ENCODE measurements at places on chromosomes 5 and 9. TPM values are rescaled to one million over a fixed set of nuclear protein-coding genes. Genes with fewer than 3 reads are reported as not detected.
A peak's percentile ranks its signal among the peaks of the same experiment; 100 is the strongest.

The SMIM33 gene
- total RNA-seq, result not detected

The PCDHA6 gene
- total RNA-seq, result 0.69 TPM

The DRD1 gene
- not detected for total RNA-seq

The FAM153A gene
- not detected for total RNA-seq

The SCGB3A2 gene
- total RNA-seq, result not detected

The CAPSL gene
- 5.1 TPM for total RNA-seq

The CHSY3 gene
- total RNA-seq, result 2.4 TPM

The GAPT gene
- total RNA-seq, result not detected

The ZNF366 gene
- not detected for total RNA-seq

The ANKRD34B gene
- total RNA-seq, result not detected

The TRAF1 gene
- total RNA-seq, result 0.95 TPM

- DNase-seq, result no peak
These were observed 60.3 kb upstream of the RNU6ATAC start for GRCh38 chr9:134224567-134225093.

GRCh38 chr5:5884593-5884992 lies 462.1 kb downstream of the ICE1 start:
- DNase-seq, result no peak

GRCh38 chr5:52964138-52964537 lies 25.0 kb upstream of the ITGA2 start:
- peak; percentile 13 for DNase-seq

- DNase-seq, result no peak
These were observed 1033.8 kb downstream of the CDH18 start for GRCh38 chr5:18954239-18954638.

DNA sequence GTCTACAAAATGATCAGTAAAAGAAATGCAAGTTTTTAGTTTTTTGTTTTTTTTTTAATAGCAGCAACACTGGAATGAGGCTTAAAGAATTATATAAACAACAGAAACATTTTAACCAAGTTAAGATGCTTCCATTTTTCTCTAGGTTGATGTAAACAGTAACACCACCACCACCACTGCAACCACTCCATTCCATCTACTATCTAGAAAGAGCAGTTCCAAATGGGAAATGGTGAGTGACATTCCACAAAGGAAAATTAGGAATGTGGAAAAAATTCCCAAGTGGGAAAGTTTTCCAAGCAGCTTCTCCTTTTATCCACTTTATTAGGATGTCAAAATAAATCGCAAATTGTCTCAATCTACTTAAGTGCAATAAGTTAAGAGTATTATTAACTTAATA lies 32.6 kb downstream of the SLC38A9 start:
- no peak for DNase-seq

DNA sequence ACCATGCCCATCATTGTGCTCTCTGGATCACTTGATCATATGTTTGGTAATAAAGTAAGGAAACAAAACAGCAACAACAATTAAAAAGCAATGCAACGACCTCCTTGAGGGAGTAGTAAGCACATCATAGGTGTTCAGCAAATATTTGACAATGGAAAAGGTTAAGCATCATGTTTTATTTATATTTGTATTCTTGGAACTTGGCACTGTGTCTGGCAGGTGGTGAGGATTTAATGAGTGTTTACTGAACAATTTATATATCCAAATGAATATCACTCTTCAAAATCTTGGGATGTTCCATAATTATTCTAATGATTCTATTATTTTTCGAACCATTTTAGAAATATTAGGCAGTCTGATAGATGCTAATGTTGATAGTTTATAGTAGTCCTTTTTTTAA lies 6.2 kb downstream of the PIP5K1B start:
- DNase-seq, result no peak

DNA sequence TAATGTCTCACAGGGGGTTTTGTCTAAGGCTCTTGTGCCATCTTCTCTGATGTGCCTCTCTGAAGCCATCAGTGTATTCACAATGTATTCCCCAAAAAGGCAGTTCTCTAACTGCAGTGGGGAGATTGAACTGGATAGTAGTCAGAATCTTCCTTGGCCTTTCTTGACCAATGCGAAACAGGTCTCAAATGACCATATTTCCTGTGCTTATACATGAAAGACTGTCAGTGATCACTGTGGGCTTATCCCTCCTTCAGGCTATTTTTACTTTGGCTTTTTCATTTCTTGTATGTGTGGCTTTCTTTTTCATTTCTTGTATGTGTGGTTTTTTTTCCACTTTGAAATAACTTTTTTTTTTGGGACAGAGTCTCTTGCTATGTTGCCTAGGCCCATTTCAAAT lies 19.7 kb downstream of the HMGXB3 start:
- no peak for DNase-seq

DNA sequence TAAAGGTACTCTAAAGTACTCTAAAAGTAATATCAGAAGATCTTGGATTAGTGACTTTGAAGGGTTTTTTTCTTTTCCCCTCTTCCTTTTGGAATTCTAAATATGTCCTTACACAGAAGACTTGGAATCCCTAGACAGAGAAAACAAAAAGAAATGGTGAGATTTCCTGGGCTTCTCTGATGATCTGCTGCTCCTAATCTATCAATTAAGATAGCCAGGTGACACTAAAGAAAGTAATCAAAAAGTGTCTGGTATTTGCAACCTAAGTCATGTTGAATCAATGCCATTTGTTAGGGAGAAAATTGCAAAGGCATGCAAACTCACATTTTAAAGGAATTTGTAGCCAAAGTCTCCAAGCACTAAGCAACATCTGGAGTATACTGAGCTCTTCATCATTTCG lies 29.5 kb upstream of the MYO10 start:
- no peak for DNase-seq

- peak; percentile 42 for DNase-seq
These were observed 111.9 kb downstream of the FEM1C start for GRCh38 chr5:115432691-115433090.

DNA sequence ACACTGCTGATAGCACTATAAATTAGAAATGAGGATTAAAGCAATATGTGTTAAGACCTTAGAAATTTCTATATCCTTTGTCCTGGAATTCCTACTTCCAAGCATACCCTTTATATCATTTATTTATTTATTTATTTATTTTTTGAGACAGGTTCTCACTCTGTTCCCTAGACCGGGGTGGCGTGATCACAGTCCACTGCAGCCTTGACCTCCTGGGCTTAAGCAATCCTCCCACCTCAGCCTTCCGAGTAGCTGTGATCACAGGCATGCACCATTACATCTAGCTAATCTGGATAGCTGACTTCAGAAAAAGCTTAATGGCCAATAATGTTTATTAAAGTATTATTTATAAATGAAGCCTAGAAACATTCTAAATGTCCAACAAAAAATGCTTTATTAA lies 27.3 kb downstream of the ACO1 start:
- no peak for DNase-seq

- DNase-seq, result no peak
These were observed 63.8 kb upstream of the ANKH start for GRCh38 chr5:14935341-14935740.

DNA sequence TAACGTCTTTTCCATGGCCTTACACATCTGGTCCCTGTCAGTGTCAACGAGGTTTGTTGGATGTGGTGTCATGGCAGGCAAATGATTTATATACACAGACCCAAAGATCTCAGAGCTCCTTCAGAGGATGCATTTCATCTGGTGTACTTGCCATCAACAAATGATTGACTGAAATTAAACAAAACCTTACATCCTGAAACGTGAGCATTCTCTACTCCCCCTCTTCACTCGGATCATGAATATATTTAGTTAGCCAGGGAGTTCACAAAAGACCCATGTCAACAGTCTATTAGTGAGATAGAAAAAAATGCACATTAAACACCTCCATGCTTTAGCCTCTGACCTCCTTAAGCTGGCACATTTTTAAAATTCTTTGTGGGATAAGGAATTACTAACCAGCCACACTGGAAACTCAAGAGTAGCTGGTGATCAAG lies 215.6 kb downstream of the EFNA5 start:
- peak; percentile 72 for DNase-seq

DNA sequence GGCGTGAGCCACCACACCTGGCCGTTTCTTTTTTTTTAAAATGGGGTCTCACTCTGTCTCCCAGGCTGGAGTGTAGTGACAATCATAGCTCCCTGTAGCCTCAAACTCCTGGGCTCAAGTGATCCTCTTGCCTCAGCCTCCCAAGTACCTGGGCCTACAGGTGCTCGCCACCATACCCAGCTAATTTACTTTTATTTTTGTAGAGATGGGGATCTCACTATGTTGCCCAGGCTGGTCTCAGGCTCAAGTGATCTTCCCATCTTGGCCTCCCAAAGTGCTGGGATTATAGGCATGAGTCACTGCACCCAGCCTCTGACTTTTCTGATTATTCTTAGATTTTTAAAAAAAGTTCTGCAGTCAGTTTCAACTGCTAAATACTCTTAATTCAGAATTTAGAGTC lies 21.3 kb downstream of the RAI14 start:
- no peak for DNase-seq

- no peak for DNase-seq
These were observed 86.5 kb downstream of the LMNB1 start for GRCh38 chr5:126863402-126863801.

- DNase-seq, result no peak
These were observed 169.1 kb downstream of the CSNK1G3 start for GRCh38 chr5:123681061-123681460.

- peak; percentile 83 for DNase-seq
These were observed 21.9 kb upstream of the QSOX2 start for GRCh38 chr9:136267261-136268111.

DNA sequence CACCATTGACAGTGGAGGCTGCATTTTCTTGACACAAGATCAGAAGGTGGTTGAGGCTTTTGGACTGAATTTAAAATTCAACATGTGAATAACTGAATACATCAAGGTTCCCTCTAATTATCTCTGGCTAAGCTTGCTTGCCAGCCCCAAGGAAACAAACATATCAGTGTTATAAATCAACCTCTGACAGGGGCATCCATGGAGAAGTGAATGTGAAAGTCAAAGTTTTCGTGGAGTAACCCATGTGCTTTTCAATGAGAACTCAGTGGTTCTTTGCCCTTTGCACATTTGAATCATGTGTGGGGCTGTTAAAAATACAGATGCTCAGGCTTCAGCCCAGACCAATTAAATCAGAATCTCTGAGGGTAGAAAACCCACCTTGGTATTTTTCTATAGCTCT lies 128.9 kb downstream of the LRRC70 start:
- no peak for DNase-seq

- DNase-seq, result no peak
These were observed 150.3 kb upstream of the GRIA1 start for GRCh38 chr5:153340139-153340538.

GRCh38 chr9:99092643-99093491 lies 12.0 kb upstream of the TGFBR1 start:
- no peak for DNase-seq

Data from A172 (cell line).